Stimulated activated CD8-positive, alpha-beta memory T cell treated with anti-CD3 and anti-CD28 coated beads, Interleukin-15, amount 100 ng/mL, for 24 hours (primary cell): ENCODE measurements at places on chromosomes 12 and 14.

- no peak for DNase-seq
Observed at GRCh38 chr14:56686416-56686815, 106.8 kb downstream of the TMEM260 start.

GRCh38 chr12:75656648-75657047, 145.2 kb upstream of the KRR1 start:
- no peak for DNase-seq

DNA sequence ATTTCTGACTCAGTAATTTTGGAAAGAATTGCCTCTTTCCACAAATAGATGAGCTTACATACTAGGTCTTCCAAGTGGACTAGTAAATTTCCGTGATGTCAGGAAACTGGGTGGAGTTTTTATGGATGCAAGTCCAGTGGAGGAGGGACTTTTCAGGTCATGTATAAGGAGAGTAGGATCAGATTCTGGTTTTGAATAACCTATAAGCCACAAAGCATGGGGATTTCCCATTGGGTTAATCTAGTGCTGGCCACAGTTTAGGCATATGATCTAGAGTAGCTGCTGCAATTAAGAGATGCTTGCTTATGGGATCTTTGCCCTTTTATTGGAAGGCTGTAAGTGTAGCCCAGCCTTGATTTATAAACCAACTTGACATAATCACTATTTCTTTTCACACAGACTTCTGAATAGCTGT, 33.8 kb downstream of the STK38L start:
- no peak for DNase-seq

GRCh38 chr14:106094654-106095189, 568.3 kb downstream of the TMEM121 start:
- DNase-seq, result peak; percentile 40

DNA sequence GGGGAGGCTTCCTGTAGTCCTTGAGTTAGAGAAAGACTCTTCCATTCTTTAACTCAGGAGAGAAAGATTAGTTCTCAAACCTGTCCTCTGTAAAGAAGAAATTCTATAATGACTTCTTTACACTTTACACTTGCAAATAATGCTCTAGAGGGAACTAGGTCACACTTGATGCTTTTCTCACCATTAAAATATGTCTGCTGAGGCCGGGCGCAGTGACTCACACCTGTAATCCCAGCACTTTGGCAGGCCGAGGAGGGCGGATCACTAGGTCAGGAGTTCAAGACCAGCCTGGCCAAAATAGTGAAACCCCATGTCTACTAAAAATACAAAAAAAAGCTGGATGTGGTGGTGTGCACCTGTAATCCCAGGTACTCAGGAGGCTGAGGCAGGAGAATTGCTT, 6.3 kb downstream of the NTN4 start:
- DNase-seq, result no peak

DNA sequence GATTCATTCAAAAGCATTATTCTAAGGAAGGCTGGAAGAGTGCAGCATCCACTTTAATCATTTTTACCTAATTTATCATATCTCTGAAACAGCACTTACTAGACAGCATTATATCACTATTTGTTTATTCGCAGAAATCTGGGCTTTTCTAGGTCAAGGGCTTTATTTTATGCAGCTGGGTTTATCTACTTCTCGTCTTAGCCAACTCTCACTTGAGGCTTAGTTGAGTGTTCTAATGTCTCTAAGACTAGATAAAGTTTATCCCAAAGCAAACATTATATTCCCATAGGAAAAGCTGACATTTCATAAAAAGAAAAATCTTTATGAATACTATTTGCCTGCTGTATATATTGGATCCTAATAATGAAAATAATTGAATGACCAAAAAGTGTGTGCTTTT, 720.8 kb upstream of the FLRT2 start:
- DNase-seq, result no peak

GRCh38 chr14:59252772-59253500, 64.5 kb downstream of the DAAM1 start:
- no peak for DNase-seq

DNA sequence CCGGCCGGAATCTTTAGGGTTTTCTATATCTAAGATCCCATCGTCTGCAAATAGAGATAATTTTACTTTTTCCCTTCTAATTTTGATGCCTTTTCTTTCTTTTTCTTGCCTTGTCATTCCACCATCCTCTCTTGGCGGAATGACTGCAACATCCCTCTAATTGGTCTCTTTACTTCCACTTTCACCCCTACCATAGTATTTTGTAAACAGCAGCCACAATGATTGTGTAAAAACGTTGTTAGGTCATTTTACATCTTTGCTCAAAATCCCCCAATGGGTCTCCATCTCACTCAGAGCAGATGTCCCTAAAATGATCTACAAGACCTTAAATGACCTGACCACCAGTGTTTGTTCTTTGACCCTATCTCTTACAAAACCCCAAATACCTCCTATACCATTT, 80.0 kb upstream of the STAC3 start:
- no peak for DNase-seq

- no peak for DNase-seq
Observed at GRCh38 chr14:30179381-30180130, 251.9 kb upstream of the PRKD1 start.

DNA sequence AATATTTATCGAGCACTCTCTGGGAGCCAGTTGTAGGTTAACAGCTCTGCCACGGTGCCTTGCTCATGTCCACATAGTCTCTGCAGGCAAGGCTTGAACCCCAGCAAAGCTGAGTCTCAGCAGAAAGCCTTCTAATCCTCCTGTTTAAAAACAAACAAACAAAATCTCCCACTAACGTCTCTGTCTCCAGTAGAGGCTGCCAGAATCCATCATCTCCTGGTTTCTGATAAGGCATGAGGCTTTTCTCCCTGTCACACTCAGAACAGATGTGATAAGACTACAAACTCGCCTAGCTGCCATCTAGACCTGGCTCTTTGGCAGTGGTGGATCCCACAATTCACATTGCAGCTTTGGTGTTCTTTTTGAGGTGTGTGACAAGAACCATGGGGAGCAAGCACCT, 813.2 kb downstream of the AACS start:
- no peak for DNase-seq

- peak; percentile 67 for DNase-seq
Observed at GRCh38 chr14:103871596-103872480, 24.5 kb upstream of the PPP1R13B start.

GRCh38 chr14:78455896-78456435, 285.8 kb downstream of the NRXN3 start:
- no peak for DNase-seq

- DNase-seq, result no peak
Observed at GRCh38 chr12:52655251-52655650, 3.2 kb upstream of the KRT2 start.

DNA sequence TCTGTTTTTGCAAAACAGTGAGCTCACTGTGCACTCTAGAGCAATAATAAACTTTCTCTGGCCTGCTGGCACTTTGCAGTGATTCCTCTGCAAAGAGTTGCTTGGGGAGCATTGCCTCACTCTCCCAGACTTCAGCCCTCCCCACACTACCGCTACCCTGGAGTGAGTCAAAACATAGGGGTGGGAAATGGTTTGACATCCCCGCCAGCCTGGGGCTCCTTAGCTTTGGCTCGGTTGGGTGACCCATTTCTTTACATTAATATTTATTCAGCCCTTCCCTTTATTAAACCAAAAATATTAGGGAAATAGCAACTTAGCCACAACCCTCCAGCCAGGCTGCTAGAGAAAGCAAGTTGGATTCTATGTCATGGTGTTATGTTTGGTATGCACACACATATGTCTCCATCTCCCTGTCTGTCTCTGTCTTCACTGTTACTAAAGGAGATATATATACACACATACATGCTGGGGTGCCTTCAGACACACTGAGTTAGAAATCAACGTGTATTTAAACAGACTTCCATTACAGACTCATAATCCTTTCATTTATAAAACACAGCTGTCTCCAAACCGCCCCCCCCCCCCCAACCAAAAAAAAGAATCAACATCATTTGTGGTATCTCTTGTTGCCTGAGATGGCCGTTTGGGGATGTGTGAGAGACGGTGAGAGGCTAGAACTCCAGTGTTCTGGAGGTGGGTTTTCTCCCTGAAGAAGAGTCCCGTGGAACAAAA, 3.4 kb upstream of the IRF2BPL start:
- no peak for DNase-seq

DNA sequence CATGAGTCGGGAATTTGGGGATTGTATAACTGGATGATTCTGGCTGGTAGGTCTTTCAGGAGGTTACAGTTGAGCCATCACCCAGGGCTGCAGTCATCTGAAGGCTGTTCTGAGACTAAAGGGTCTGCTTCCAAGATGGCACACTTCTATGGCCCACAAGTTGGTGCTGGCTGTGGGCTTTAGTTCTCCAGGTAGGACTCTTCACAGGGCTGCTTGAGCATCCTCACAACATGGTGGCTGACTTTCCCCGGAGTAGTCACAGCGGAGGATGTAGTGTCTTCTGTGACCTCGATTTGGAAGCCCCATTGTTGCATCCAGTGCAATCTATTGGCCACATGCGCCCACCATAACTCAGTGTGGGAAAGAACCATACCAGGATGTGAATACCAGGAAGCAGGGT, 14.4 kb downstream of the PHETA1 start:
- no peak for DNase-seq

- DNase-seq, result no peak
Observed at GRCh38 chr12:104371043-104371870, 67.7 kb downstream of the EID3 start.

DNA sequence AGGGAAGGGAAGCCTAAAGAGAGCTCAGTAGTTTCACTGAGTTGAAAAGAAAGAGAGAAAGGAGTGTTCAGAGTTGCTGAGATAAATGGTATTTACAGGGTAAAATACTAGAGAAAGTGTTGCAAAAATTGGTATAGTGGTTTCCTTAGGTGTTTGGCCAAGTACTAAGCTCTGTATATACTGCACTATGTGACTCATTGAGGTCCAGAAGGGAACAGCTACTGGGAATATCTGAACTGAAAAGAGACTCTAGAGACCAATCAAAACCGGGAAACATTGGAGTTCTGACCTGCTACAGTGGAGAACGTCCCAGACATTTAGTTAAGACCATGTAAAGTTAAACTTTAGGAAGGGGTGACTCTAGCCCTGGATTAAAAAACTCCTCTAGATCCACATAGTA, 42.7 kb upstream of the ALX1 start:
- DNase-seq, result no peak

DNA sequence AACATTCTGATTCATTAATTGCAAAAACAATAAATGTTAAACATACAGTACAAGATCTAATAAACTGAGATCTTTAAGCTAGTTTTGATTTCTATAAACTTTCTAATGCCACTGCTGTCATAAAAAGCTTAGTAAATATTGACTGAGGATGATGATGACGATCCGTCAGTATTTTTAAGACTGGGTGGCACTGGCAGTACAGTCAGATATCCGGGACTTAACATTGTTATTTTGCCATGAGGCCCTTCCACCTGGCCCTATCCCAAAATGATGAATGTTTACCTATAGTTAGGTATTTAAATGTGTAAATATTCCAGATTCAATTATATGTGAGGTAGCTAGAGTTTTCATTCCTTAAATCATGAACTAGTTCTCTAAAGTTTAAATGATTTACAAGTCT, 158.5 kb downstream of the FOXA1 start:
- no peak for DNase-seq

GRCh38 chr14:96461950-96462798, 40.0 kb upstream of the PAPOLA start:
- DNase-seq, result no peak

DNA sequence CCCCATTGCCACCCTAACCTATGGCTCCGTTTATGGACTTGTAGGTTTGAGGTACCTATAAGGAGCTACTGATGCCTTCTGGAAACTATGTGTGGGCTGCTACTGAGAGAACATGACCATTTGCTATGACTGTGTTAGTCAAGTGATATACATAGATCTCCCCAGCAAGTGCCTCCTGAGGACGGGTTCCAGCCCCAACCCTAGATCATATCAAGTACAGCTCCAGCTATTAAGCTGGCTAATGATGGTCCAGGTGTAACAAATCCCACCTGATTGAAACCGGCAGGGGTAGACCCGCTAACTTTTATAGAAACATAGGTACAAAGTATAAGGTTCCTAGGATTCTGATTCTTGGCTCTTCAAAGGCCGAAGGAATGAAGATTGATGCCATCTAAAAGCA, 23.7 kb downstream of the NINJ2 start:
- no peak for DNase-seq

GRCh38 chr12:28172434-28173030, 17.7 kb upstream of the CCDC91 start:
- DNase-seq, result no peak

GRCh38 chr12:2411616-2412304, 359.0 kb downstream of the CACNA1C start:
- DNase-seq, result no peak

DNA sequence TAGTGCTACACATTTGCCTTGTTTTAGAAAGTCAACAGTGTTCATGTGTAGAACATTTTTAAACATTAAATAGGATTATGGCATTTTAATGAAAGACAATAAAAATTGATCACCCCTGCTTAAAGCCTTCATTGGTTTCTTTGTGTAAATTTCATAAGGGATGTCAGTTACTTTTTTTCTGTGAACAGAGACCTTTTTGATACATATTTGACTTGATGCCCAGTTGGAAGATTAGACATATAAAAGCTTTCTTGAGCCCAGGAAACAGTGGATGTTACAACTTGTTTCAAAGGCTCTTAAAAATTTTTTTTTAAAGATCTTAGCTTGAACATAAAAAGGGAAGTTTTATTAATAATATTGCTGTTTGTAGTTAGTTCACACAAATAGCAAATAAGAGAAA, 168.7 kb upstream of the PDZRN4 start:
- DNase-seq, result no peak

- no peak for DNase-seq
Observed at GRCh38 chr14:90406384-90406798, 9.6 kb downstream of the CALM1 start.

- DNase-seq, result peak; percentile 17
Observed at GRCh38 chr12:39441963-39442830, 723 bp downstream of the KIF21A start.

- DNase-seq, result no peak
Observed at GRCh38 chr12:55736780-55737580, 5.9 kb upstream of the GDF11 start.

- DNase-seq, result no peak
Observed at GRCh38 chr12:64400041-64400440, 4.2 kb upstream of the XPOT start.

DNA sequence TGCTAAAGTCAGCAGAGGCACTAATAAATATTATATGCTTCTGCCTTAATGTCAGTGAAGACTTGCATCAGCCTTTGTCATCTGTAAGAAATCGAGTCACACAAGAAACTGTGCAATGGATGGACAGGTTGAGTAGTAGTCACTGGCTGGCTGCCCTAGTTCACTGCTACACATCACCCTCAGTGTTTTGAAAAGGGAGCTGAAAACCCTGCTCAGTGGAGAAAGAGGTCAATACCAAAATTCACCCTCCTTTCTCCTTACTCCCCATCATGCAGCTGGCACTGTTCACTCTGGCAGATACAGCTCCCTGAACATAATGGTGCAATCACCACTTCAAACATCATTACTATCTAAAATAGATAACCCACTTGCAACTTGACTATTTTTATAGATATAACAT, 6.6 kb downstream of the ANKS1B start:
- no peak for DNase-seq
